ENCODE measurements at places on chromosomes 11 and 22.

DNA sequence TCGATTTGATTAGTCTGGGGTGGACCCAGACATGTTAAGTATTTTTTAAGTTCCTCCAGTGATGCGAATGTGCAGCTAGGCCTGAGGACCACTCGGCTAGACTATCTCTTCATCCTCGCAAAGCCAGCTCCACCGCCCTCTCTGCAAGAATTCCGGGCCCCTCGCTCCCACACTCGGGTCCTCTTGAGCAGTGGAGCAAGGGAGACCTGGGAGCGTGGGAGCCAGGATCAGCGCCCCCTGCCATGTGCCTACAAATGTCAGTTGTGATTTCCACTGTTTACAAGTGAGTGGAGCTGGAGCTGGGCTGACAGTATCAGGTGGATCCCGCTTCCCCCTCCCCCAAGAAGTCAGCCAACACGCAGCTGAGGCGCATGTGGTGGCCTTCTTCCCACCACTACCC, 6.7 kb downstream of the B3GNT6 start:
- no peak for ATAC-seq

DNA sequence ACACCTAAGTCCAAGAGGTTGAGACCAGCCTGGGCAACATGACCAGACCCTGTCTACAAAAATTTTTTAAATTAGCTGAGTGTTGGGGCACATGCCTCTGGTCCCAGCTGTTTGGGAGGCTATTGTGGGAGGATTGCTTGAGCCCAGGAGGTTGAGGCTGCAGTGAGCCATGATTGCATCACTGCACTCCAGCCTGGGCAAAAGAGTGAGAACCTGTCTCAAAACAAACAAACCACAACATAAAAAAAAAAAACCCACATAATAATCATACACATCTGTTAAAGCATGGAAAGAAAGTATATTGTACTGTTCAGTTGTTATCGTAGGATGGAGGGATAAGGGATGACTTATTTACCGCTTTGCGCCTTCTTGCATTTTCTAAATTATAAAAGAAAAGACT, 35.9 kb upstream of the GRK2 start:
- ATAC-seq = no peak

- ATAC-seq = no peak
Observed at GRCh38 chr11:9571763-9572115, 1.7 kb upstream of the WEE1 start.

GRCh38 chr11:64620381-64620971, 29.5 kb downstream of the SLC22A12 start:
- no peak for ATAC-seq

- no peak for ATAC-seq
Observed at GRCh38 chr11:27443746-27444507, 28.7 kb downstream of the LGR4 start.
